NCI-H2081 (cell line): ENCODE measurements at places on chromosomes 5 and 9.

DNA sequence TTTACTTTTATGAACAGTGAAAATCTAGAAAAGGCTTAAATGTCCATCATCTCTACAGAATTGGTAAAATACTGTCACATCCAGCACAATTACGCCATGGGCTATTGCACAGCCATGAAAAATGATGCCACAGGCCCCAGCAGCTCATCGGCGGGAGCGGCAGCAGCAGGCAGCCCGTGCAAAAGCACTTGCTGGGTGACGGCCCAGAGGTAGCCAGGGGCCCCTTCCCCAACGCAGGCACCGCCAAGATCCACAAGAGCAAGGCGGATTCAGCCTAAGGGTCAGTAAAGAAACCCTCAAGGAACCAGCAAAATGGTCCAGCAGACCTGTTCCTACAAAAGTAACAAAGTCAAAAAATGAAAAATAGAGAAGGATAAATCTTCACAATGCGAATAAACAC, 272.7 kb downstream of the AGTPBP1 start:
- DNase-seq: no peak

GRCh38 chr5:10635867-10636350, 72.0 kb downstream of the ANKRD33B start:
- DNase-seq: no peak

DNA sequence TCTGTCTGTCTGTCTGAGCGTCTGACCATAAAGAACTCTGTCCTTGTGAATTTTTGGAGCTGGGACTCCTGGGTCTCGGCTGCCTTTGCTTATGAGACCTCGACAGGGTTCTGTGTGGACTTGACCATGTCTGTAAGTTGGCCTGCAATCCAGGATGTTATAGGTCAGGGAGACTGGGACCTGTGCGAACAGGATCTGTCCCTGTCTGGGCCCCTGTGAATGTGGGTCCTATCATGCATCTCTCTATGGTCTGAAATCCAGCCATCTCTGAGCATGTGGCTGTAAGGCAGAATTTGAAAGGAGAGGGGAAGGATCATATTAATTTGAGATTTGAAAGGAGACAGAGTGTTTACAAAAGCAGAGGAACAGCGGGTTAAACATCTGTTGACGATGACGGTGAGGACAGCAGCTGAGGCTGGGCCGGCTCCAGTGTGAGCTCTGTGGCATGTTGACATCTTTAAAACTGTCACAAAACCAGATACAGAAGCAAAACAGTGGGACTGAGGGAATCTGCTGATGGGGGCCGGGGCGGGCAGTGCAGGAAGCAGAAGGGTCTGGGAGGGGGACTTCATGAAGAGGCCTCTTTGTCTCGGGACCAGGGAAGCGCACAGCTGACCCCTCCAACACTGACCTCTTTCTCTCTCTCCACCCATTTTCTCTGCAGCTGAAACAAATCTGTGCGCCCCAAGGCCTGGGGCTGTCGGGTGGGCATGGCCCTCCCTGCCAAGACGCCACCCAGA, 19.1 kb upstream of the MVB12B start:
- no peak for DNase-seq

DNA sequence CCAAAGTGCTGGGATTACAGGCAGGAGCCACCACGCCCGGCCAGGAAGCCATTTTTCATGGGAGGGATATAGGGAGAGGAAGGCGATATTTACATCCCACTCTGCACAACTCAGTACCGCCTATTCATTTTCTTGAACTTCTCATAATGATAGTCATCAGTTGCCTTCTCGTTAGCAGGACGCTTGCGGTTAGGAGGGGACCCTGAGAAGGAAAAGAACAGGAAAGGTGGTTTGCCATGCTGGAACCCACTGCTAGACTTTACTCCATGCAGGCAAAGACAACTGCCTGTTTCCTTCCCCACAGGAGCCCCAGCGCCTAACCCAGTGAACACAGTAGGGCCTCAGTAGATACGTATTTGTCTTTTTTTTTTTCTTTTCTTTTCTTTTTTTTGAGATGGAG, 4.1 kb upstream of the TOR1A start:
- DNase-seq: no peak

GRCh38 chr9:88085476-88085875, 52.8 kb downstream of the SPATA31C2 start:
- DNase-seq: no peak

GRCh38 chr5:38253759-38254158, 4.6 kb upstream of the EGFLAM start:
- DNase-seq: no peak

GRCh38 chr5:100590867-100591266, 55.7 kb downstream of the FAM174A start:
- no peak for DNase-seq

GRCh38 chr5:150340614-150341255, 16.8 kb upstream of the TCOF1 start:
- DNase-seq: no peak

- DNase-seq: no peak
Observed at GRCh38 chr5:40679913-40680681, at the start of gene PTGER4. Gene PTGER4, plus strand, starts transcription at chr5:40679915. Its CDS starts 1,079 bp downstream, at chr5:40680994.

DNA sequence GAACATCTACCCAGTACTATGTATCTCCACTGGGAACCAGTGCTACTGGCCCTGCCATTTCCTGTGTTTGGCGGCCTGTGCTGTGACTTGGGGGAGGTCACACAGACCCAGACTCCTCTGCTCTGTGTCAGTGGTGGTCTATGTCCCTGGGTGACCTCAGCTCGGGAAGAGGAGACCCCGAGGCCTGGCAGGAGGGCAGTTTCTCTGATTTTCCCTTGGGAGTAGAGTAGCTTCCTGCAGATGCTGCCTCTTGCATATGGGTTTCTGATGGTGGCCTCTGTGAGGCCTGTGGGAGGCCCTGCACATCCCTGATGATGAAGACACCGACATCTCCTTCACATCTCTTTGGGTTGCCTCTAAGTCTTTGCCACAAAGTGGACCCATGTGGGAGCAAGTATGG, 13.0 kb upstream of the SMIM32 start:
- no peak for DNase-seq

- no peak for DNase-seq
Observed at GRCh38 chr9:33453999-33454660, 6.7 kb upstream of the AQP3 start.

DNA sequence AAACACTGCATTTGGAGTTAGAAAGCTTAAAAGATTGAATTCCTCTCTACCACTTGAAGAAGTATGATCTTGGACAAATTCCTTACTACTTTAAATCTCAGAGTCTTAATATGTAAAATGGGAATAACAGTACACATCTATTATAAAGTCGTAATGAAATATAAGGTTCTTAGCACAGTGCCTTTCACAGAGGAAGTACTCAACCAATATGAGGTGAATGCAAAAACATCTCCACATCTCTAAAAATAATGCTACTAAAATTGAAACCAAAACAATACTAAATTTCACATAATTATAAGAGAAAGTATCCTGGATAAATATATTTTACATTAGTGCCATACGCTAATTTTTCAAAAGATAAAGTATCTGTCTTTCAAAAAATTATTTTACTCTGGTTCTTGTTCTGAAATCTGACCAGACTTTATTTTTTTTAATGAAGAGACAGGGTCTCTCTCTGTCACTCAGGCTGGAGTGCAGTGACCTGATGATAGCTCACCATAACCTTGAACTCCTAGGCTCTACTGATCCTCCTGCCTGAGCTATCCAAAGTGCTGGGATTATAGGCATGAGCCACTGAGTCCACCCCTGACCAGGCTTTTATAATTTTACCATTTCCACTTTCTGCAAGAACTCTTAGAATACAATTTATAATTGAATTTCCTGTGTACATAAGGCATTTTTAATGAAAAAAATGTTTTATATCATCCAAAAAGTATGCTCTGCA, 21.3 kb upstream of the FNIP1 start:
- no peak for DNase-seq

GRCh38 chr9:35566417-35566816, 38.6 kb upstream of the TESK1 start:
- DNase-seq: no peak

DNA sequence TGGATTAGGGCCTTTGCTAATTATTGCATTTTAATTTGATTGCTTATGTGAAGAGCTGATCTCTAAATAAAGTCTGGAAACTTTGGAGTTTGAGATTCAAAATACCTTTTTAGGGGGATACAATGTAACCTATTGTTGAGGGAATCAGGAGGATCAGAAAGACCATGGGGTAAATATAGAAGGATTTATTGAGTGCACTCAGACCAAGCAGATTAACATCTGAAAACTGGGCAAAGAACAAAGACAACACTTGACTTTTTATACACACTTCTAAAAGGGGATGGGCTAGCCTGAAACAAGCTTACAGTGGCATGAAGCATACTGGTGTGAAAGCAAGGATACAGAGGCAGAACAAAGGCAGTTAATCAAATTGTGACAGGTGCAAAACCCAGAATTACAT, 174.3 kb downstream of the MRPS30 start:
- DNase-seq: no peak

DNA sequence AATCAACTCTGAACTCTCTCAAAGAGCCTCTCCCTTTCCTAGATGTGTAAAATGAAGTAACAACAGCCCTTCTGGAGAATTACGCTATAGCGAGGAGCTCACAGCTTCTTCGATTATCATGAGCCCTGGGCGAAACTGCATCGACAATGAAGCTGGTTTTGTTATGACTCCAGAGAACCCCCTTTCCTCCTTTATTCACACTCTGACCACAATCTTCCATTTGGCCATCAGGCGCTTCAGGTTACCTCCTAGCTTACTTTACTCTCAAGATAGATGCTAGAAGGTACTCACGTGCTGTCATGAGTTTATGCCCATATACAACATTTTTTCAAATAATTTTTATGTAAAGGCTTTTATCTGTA, 362.7 kb upstream of the RFX3 start:
- DNase-seq: no peak

DNA sequence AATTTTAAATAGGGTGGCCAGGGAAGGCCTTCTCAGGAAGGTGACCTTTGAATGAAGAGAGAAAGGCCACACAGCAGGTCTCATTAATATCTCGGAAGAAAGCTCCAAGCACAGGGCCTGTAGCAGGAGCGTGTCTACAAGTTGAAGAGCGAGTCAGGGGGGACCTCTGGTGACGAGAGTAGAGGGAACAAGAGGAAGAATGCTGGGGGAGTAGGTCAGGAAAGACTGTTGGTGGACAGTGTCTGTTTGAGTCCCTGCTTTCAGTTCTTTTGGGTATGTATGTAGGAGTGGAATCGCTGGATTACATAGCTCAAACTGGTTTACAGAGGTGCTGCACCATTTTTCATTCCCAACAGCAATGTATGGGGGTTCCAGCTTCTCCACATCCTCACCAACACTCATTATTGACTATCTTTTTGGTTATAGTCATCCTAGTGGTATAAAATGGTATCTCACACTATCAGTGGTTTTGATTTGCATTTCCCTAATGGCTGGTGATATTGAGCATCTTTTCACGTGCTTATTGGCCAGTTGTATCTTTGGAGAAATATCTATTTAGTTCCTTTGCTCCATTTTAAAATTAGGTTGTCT, 55.8 kb downstream of the NUP214 start:
- DNase-seq: no peak

- no peak for DNase-seq
Observed at GRCh38 chr5:129101794-129102193, 7.2 kb downstream of the ISOC1 start.

DNA sequence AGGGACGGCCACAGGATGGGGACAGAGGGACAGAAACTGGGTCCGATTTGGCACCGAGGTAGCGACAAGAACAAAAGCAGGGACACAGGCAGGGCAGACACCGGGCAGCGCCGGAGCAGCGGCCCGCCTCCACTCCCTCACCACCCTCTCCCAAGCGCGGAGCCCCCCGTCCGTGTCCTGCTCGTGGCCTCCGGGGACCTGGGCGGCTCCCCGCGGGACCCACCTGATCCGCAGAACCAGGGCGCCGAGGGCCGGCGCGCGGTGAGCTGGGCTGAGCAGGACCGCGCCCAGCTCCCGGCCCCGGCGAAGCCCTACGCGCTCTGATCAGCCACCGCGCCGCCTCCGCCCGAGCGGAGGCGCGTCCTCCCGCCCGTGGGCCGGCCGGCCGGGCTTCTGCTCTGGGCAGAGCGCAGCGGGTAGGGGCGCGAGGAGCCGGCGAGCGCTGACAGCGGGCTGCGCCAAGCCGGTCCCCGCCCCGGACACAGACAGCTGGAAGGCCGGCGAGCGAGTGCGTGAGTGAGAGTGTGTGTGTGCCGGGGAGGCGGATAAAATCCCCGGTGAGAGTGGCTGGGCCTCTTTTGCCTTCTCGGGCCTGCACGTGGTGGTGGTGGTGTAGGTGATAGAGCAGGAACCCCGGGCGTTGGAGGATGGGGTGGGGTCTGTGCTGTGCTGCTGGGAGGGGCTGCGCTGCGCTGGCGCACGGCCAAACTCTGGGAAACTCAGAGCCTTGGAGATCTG, at the start of gene GGTA1:
GGTA1 (minus strand) TSS at position 418 of the 738 bp plus-strand sequence. CDS start 31,922 bp downstream, outside the sequence.
- DNase-seq: peak; percentile 19

DNA sequence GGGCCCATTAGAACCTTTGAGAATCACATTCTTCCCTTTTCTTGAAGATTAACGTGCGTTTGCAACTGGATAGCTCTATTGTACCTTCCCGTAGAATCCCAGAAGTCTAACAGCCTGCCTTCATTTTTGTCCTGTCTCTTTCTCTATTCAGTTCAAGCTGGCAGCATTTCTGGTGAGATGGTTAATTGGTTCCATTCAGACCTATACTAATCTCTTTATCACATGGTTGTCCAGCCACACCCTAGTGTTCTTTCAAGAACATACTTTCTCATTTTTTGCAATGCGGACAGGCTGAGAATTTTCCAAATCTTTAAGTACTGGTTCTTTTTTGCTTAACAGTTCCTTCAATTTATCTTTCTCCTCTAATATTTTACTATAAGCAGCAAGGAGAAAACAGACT, 26.0 kb downstream of the NUTM2F start:
- no peak for DNase-seq

GRCh38 chr5:154786414-154786813, 31.2 kb downstream of the LARP1 start:
- no peak for DNase-seq

- DNase-seq: no peak
Observed at GRCh38 chr5:6269925-6270324, 108.4 kb downstream of the MED10 start.

DNA sequence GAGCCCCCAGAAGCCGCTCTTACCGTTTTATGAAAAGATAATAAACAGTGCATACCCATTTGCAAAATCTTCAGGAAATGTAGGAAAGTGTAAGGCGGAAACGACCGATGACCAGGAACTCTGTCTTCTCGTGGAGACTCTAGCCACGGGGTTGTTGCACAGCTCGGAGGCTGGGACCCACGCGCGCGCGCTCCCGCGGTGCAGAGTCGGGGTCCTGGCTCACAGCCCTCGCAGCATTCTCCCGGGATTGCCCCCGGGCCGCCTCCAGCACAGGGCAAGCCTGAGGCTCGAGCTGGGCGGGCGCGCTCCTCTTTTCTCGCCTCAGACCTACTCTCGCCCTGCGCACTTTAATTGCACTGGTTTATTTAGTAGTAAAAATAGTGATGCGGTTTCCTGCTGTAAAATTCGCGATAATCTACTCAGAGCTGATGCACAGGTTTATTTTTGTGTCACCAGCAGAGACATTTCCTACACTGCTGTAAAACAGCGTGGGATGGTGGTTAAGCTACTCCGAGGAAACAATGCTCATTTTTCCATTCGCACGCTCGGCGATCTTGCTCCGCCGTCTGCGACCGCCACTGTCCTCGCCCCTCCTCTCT, 15.5 kb downstream of the TRIM7 start:
- no peak for DNase-seq

GRCh38 chr5:57416278-57416994, 66.2 kb downstream of the ACTBL2 start:
- no peak for DNase-seq

DNA sequence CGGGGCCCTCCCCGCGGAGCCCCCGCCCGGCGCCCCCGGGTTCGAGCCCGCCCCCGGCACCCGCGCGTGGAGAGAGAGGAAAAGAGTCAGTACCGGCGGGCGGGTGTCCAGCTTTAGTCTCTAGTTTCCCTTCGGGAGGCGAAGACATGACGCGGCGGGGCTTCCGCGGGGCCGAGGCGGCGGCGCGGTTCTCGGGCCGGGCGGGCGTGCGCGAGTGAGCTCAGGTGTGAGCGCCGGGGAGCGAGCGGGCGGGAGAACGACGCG, 181 bp downstream of the DAP start:
- no peak for DNase-seq
